ENCODE measurements at places on chromosomes 16 and 17. TPM values are rescaled to one million over a fixed set of nuclear protein-coding genes. Genes with fewer than 3 reads are reported as not detected.

P2RX5 gene
- 0.54 TPM for total RNA-seq

CASKIN1 gene
- total RNA-seq = 0.56 TPM

METRN gene
- 109 TPM for total RNA-seq

ARHGAP23 gene
- total RNA-seq = 40.8 TPM

TBC1D3I gene
- total RNA-seq = not detected

Data from thyroid gland (tissue), 4 donors.